ENCODE measurements at places on chromosomes 6 and 20.
A peak's percentile ranks its signal among the peaks of the same experiment; 100 is the strongest.

DNA sequence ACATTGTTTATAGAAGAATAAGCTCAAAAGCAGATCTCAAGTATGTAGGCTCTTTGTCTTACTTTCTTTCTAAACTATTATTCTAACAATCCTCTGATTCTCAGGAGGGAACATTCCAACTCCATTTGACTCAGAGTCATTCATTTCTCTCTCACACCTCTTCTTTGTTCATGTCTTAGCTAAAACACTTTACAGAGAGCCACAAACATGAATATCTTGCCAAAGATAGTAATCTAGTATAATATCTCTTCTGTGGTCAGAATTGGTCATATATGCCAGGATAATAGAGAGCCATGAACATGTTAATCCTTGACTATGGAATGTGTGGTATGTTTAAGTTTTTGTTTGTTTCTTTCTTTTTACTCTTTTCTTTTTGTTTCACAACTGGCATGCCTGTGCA lies 456.0 kb upstream of the PTCHD4 start:
- no peak for DNase-seq

DNA sequence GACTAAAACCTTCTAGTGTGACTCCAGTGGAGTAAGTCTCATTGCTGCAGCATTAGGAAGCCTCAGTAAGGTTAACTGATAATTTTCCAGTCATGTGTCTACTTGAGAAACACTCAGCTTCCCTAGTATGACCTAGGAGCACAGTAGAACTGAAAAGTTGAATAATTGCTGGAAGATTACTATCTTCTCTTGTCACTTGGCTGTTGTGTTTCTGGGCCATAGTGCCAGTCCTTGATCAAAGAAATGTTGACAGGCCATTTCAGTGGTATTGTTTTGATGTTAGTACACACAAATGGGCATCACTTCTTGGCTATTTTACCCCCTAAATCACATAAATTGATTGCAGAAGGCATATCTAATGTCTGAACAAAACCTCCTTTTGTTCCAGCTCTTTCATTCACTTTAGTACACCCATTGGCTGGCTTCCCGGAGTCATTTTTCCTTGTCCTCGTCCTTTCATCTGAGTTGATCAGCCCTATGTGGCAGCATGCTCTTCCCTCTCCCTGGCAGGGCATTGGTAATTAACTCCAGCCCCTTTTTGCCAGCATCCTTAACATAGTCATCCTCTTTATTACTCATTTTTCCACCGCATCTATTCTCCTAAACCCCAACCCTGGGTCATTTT lies 6.0 kb downstream of the ENPP3 start:
- DNase-seq, result no peak

GRCh38 chr20:3101737-3102574 lies 17.4 kb upstream of the AVP start:
- DNase-seq, result no peak

DNA sequence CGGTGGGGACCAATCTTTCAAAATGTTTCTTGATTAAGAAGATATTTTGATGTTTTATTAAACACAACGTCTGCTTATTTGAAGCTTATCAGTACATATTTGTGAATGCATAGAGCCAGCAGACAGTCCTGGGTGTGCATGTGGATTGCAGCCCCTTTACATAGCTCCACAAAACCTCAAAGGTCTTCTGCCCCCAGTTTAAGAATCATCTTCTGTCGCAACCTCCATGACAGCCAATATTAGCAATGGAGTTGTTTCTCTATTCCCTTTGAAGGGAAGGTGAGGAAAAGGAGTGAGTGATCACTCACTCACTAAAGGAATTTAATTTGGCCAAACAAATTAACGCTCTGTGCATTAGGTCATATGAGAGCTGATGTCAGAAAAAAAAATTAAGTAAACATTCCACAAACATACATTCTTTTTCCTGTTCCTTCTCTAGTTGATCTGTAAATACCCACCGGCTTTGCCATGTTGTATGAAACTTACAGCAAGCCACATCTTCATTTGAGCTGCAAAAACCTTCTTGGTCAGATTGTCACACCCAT lies 152.9 kb downstream of the SIM1 start:
- no peak for DNase-seq

GRCh38 chr6:76768556-76768955 lies 694.7 kb downstream of the HTR1B start:
- no peak for DNase-seq

DNA sequence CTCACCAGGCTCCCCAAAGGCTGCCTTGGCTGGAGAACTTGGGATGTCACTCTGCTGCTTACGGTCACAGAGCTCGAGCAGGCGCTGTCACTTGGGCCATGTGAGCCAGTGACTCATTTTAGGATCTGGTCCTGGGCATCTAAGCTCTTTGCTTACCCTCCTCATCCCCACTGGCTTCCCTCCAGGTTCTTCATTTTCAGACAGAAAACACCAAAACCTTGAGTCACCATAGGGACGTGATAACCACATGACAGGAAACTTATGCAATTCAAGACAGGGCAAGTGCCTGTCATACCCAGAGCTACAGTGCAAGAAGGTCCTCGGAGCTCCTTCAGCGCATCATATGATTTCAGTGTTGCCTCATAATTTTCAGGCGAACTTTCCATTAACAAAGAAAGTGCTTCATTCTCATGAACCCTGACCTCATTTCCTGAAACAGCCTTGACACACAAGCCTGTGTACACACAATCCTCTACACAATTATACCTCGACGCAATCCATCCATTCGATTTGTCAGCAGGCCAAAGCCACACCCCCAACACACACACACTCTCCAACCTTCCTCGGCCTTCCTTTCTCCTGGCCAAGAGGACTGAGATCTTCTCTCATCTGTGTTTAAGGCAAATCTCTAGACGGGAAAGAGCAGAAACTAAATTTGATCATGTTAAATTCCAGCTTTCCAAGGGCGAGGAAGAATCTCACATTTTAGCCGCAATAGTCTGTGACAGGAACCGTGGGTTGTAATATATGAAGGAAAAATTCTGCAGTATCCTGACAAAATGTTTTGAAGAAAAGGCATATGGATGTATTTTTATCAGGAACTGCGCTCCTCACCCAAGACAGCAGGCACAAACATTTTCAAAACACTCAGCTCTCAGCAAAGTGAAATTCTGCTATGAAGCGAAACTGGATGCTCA lies 25.3 kb downstream of the TBC1D7 start:
- no peak for DNase-seq

- no peak for DNase-seq
Observed at GRCh38 chr20:43977252-43977651, 62.6 kb downstream of the TOX2 start.

DNA sequence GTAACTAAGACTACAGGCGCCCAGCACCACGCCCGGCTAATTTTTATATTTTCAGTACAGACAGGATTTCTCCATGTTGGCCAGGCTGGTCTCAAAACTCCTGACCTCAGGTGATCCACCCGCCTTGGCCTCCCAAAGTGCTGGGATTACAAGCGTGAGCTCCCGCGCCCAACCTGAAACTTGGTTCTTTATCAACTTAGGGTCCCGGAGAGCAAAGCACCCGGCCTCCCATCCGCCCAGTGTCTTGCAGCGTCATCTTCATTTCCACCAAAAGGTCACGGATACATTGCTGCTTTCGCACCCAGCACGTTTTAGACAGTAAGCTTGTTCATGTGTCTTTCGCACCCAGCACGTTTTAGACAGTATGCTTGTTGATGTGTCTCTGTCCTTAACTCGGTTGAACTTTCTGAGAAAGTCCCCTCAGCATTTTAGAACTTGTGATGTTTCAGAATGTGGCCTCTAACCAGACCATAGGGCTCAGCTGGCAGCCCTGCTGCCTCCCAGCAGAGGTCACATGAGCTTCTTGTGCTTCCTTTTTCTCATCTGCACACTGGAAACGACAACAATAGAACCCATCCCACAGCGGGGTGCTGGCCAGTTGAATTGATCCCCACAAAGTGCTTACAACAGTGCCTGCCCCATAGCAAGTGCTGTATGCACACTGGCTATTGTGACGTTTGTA lies 48.8 kb downstream of the PRR18 start:
- DNase-seq, result no peak

GRCh38 chr6:25556516-25556915 lies 95.5 kb upstream of the SCGN start:
- peak; percentile 82 for DNase-seq

DNA sequence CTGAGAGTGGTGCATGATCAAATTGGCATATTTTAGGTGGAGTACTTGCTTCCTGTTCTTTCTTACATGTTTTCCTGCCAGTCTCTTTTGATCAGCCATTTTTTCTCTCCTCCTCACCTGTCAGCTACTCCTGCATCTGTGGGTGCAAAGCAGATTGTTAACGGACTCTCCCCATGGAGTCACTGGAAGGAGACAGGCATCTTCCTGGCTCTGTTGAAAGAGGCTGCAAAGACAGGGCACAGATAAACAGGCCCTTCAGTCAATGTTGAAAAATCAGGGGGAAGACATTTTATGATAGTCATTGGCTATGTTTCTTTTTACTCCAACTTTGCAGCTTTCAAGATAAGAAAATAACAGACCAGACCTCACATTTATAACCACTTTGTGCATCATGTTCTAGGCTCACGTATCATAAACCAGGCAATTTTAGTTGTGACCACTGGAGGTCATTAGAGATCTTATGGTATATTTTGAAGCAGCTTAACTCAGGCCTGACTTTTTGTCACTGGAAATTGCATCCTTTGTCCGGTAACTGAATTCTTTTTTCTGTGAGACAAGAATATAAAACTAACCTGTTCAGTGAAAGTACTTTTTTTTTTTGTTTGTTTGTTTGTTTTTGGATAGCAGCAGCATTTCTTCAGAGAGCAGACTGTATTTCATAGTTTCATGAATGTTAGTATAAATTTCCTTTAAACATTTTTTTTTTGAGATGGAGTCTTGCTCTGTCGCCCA lies 20.1 kb downstream of the ECT2L start:
- DNase-seq, result no peak

- no peak for DNase-seq
Observed at GRCh38 chr20:39298121-39298520, 336.0 kb downstream of the DHX35 start.

GRCh38 chr6:25354078-25354932 lies 75.1 kb downstream of the CARMIL1 start:
- DNase-seq, result no peak

DNA sequence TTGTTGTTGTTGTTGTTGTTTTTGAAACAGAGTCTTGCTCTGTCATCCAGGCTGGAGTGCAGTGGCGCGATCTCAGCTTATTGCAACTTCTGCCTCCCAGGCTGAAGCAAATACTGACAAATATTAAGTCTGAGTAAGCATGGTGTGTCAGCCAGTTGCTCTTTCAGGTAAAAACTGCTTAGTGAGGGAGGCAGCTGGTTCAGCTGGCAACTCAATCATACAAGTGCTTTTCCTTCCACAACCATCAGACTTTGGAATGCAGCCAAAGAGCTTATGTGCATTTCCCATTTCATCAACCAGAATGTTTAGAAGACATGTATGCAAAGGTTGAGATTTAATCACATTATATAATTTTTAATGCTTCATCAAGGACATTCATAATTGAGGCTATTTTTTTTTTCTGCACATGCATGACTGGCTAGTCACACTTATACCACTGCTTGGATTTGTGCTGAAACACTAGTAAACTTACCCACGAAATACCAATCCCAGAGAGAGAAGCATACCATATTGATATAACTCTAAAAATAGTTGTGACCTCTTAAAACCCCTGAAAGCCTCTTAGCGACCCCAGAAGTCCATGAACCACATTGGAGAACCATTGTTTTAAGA lies 56.0 kb downstream of the CLIC5 start:
- DNase-seq, result no peak

GRCh38 chr6:79233611-79234149 lies 802 bp downstream of the HMGN3 start:
- DNase-seq, result peak; percentile 92

GRCh38 chr6:166778776-166779175 lies 151.7 kb upstream of the RPS6KA2 start:
- no peak for DNase-seq

DNA sequence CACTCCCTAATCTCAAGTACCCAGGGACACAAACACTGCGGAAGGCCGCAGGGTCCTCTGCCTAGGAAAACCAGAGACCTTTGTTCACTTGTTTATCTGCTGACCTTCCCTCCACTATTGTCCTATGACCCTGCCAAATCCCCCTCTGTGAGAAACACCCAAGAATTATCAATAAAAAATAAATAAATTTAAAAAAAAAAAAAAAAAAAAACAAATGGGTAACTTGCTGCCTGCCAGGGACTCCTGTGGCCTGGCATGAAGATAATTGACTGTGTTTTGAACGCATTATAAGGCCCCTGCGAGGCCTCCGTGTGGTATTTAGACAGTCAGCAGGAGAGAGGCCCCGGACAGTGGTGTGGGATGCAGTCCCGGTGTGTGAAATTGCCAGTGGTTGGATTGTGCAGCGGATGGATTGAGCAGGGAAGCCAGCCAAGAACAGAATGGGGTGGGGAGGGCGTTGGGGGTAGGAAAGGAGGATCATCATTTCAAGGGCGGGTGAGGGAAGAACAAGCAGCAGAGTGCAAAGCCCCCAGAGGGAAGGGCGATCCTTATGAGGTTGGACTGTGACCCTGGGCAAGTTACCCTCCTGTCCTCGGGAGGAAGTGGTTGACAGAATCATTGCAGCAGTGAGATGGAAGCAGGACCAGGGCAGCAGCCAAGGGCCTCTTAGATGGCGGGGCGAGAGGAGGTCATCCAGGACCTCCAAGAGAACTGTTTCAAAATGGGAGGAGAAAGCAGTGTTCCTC lies 43.3 kb downstream of the PPARD start:
- peak; percentile 69 for DNase-seq

DNA sequence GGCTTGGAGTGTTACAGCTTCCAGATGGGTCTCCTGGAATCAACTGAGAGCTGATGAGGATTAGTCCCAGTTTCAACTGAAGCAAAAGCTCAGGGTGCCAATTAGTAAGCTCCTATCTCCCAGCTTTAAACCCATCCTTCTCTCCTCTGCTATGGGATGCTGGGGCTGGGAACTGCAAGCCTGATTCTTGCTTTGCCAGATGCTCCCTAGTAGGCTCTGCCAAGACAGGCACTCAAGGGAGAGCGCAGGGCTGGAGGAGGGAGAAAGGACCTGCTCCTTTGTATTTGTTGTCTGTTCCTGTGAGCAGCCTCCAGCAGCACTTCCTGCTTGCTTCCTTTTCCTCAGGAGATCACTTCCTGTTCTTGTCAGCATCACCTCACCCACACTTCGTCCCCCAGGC lies 309.7 kb downstream of the KIF16B start:
- no peak for DNase-seq

Measured in right forelimb (tissue), 1 donor.